ENCODE measurements at places on chromosomes 13 and 19.

DNA sequence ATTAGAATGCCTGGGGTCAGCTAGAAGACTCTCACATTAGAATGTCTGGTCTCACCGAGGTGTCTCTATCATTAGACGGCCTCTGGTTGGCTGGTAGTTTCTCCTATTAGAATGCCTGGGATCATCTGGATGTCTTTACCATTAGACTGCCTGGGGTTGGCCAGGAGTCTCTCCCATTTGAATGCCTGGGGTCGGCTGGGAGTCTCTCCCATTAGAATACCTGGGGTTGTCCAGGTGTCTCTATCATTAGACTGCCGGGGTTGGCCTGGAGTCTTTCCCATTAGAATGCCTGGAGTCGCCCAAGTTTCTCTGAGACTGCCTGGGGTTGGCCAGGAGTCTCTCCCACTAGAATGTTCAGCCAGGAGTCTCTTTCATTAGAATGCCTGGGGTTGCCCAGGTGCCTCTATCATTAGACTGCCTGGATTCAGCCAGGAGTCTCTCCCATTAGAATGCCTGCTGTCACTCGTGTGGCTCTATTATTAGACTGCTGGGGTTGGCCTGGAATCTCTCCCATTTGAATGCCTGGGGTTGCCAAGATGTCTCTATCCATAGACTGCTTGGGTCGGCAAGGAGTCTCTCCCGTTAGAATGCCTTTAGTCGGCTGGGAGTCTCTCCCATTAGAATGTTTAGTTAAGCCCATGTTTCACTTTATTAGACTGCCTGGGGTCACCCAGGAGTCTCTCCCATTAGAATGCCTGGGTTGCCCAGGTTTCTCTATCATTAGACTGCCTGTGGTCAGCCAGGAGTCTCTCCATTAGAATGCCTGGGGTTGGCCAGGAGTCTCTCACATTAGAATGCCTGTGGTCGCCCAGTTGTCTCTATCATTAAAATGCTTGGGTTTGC is 1467.8 kb downstream of the UQCRFS1 start:
- no peak for DNase-seq
- H3K36me3 ChIP-seq = peaks cover 17% of the 10 kb centered on the region
- H3K4me1 ChIP-seq = peaks cover 4% of the 10 kb centered on the region
- no peak overlapping the region for H3K4me3 ChIP-seq
- no peak overlapping the region for H3K27ac ChIP-seq

DNA sequence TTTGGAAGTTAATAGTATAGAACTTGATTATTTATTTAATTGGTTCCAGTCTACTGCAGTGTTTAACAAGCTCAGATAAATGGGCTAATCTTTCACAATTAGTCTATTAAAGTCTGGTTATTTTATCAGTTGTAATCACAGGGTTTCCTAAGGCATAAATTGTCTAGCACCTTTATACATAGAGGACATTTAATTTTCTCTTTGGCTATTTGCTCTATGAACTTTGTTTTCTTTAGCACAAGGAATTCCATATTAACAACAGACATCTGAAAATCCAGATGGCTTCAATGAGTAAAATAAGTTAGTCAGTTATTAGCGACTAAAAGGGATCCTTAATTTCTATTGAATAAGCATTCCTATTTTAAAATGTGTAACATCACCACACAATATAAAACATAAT is 1350.8 kb upstream of the SLC10A2 start:
- no peaks in the 10 kb centered on the region for H3K4me1 ChIP-seq
- H3K36me3 ChIP-seq = no peaks in the 10 kb centered on the region

DNA sequence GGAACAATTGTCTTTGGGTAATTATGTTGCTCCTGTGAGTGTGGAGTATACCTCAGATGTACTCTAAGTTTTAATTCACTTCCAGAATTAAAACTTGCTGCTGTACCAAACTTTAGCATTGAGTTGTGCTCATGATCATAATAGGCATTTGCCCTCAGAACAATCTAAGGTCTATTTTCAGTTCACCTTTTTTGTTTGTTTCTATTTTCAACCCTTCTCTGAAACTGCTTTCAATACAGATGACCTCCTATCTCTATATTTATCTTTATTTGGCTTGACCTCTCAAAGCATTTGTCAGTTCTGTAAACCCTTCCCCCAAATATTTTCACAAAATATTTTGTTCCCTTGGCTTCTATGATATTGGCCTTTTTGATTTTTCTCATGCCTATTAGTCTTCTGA is 873.0 kb downstream of the OLFM4 start:
- DNase-seq = no peak
- no peak overlapping the region for H3K27ac ChIP-seq
- no peaks in the 10 kb centered on the region for H3K36me3 ChIP-seq
- H3K27me3 ChIP-seq = no peaks in the 10 kb centered on the region

DNA sequence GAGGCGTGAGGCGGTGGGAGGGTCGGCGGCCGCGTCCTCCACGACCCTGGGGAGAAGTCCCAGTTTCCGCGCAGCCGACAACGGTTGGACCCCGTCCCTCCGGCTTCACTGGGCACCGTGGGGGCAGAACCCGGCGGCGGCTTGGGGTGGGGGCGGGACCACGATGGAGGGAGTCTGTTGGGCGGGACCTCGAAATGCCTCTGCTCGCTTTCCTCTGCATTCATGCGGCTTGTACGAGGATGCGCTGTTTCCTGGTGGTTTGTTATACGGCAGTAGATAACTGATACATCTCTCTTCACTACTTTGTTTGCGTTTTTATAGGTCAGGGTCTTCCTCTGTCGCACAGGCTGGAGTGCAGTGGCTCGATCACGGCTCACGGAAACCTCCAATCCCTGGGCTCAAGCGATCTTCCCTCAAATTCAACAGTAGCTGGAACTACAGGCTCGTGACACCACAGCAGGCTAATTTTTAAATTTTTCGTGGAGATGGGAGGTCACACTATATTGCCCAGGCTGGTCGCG is 24.6 kb upstream of the ZNF846 start:
- H3K27me3 ChIP-seq = peaks cover 7% of the 10 kb centered on the region
- H3K27ac ChIP-seq = peak overlapping the region; percentile 65
- H3K36me3 ChIP-seq = peaks cover 9% of the 10 kb centered on the region

DNA sequence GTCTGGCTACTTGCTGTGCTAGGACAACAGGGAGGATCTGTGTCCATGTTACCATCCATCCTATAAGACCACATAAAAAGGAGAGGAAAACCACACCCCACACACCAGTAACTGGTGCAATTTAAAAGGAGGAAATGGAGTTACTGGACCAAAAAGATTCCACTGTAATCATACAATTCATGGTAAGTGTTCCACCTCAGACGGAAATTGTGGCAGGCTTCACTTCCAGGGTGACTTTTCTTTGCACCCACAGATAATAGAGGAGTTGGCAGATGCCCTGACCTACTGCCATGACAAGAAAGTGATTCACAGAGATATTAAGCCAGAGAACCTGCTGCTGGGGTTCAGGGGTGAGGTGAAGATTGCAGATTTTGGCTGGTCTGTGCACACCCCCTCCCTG is 2.4 kb downstream of the AURKC start:
- H3K27ac ChIP-seq = no peak overlapping the region
- no peaks in the 10 kb centered on the region for H3K36me3 ChIP-seq
- no peaks in the 10 kb centered on the region for H3K27me3 ChIP-seq
- H3K4me3 ChIP-seq = no peak overlapping the region
- H3K4me1 ChIP-seq = peaks cover 5% of the 10 kb centered on the region

GRCh38 chr19:4606921-4607678 is 32.2 kb upstream of the TNFAIP8L1 start:
- no peaks in the 10 kb centered on the region for H3K36me3 ChIP-seq
- peaks cover 3% of the 10 kb centered on the region for H3K4me1 ChIP-seq
- no peak overlapping the region for H3K4me3 ChIP-seq

DNA sequence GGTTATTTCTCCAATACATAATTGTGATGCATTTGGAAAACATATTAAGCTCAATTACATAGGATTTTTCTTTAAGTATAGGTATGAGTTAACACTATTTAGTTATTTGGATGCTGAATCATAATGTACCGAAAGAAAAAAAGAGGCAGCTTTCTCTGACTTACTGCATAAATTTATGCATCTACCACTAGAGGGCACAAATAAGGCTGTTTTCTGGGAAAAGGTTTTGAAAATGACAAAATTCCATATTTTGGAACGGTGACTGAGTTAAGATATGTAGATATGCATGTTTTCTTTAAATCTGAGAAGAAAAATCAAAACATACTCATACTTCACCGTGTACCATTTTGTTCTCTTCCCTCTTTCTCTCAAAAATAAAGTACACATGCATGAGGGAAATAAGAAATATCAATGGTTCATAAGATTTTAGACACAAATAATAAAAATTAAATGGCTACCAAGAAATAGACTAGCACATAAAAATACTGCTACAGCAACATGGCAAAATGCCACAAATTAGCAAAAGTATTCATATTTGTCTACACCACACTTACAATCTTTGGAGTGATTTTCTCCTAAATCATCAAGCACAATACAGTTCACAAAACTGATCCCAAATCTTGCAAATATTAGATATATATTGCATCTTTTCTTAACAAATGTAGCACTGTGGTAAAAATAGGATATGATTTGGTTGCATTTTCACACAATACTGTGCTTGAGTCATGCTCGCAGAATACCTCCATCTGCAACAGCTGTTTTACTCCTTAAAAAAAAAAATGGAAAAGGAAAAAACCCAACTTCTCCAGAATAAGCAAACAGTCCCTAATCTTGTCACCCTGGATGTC is 260.0 kb downstream of the FGF14 start:
- H3K36me3 ChIP-seq = no peaks in the 10 kb centered on the region
- H3K27ac ChIP-seq = no peak overlapping the region
- H3K27me3 ChIP-seq = no peaks in the 10 kb centered on the region
- no peak overlapping the region for H3K4me3 ChIP-seq

GRCh38 chr13:89790696-89791095 is 1556.8 kb upstream of the MIR17HG start:
- no peak overlapping the region for H3K27ac ChIP-seq
- DNase-seq = no peak
- no peaks in the 10 kb centered on the region for H3K36me3 ChIP-seq
- no peaks in the 10 kb centered on the region for H3K4me1 ChIP-seq

- H3K27ac ChIP-seq = peak overlapping the region; percentile 100
- DNase-seq = peak; percentile 49
- H3K36me3 ChIP-seq = peaks cover 28% of the 10 kb centered on the region
- H3K27me3 ChIP-seq = peaks cover 34% of the 10 kb centered on the region
- peak overlapping the region; percentile 100 for H3K4me3 ChIP-seq
These were observed 3.5 kb downstream of the IER2 start for GRCh38 chr19:13153569-13154240.

DNA sequence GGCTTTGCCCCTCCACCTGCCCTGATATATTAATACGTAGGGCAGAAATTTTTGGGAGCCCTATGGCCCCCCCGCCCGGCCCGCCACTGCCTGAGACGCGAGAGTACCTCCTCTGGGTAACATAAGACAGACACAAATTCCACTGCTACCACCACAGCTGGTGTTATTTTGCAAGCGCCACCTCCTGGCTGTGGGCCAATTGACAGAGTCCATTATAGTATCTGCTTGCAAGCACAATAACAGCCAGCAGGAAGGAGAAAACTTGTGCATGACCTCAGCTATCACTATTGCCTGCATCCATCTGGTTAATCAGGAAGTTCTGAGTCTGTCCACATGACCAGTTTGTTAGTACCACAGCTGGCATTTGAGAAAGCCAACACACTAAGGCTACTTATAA is 25.3 kb upstream of the OR10H2 start:
- no peak for DNase-seq
- peaks cover 5% of the 10 kb centered on the region for H3K36me3 ChIP-seq
- no peak overlapping the region for H3K4me3 ChIP-seq
- H3K4me1 ChIP-seq = no peaks in the 10 kb centered on the region
- peaks cover 3% of the 10 kb centered on the region for H3K27me3 ChIP-seq
- no peak overlapping the region for H3K27ac ChIP-seq

GRCh38 chr19:13036366-13036976 is 41.2 kb downstream of the NFIX start:
- H3K4me3 ChIP-seq = no peak overlapping the region
- no peaks in the 10 kb centered on the region for H3K36me3 ChIP-seq
- H3K27me3 ChIP-seq = peaks cover 7% of the 10 kb centered on the region

- H3K27ac ChIP-seq = no peak overlapping the region
- H3K4me3 ChIP-seq = no peak overlapping the region
- H3K27me3 ChIP-seq = peaks cover 2% of the 10 kb centered on the region
- no peak for DNase-seq
- H3K36me3 ChIP-seq = no peaks in the 10 kb centered on the region
These were observed 209.9 kb downstream of the DCT start for GRCh38 chr13:94269557-94269956.

DNA sequence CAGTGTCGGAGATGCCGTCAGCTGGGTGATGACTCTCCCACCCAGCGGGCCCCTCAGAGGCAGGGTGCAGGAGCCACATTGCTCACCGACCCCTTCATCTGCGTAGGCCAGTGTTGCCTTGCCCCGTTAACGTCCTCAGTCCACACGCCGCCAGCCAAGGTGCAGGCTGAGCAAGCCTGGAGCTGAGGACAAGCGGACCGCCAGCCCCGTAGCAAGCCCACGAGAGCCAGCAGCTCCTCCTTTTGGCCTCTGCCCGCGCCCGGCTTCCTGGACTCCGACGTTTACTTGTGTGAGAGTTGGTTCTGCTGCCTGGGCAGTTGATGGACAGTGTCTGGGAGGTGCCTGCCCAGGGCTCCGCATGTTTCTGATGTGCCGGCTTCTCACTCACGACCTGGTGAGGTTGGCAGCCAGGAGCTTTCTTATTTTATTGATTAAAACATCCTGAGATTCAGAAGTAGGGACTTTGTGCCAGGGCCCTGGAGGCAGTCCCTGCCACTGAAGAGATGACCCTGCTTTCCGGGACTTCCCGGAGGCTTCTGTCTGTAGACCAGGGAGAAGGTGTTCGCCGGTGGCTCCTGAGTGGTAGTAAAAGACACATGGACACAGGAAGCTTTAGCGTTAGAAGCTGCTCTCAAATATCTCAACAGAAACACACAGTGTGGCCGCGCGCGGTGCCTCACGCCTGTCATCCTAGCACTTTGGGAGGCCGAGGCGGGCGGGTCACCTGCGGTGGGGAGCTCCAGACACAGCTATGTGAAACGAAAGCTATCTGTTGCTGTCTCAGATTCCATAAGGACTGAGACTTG is 5.8 kb downstream of the DAZAP1 start:
- peaks cover 36% of the 10 kb centered on the region for H3K4me1 ChIP-seq
- peaks cover 13% of the 10 kb centered on the region for H3K36me3 ChIP-seq
- peaks cover 22% of the 10 kb centered on the region for H3K27me3 ChIP-seq
- DNase-seq = no peak
- no peak overlapping the region for H3K4me3 ChIP-seq

GRCh38 chr19:46180701-46181387 is 32.8 kb downstream of the IGFL2 start:
- H3K27me3 ChIP-seq = peaks cover 2% of the 10 kb centered on the region
- no peak overlapping the region for H3K4me3 ChIP-seq
- peaks cover 4% of the 10 kb centered on the region for H3K4me1 ChIP-seq
- H3K36me3 ChIP-seq = peaks cover 3% of the 10 kb centered on the region
- H3K27ac ChIP-seq = peak overlapping the region; percentile 52

GRCh38 chr13:38582133-38582532 is 104.7 kb upstream of the FREM2 start:
- H3K36me3 ChIP-seq = no peaks in the 10 kb centered on the region
- no peaks in the 10 kb centered on the region for H3K4me1 ChIP-seq
- no peak overlapping the region for H3K4me3 ChIP-seq
- H3K27me3 ChIP-seq = no peaks in the 10 kb centered on the region

- no peak overlapping the region for H3K27ac ChIP-seq
- H3K4me1 ChIP-seq = no peaks in the 10 kb centered on the region
- H3K4me3 ChIP-seq = no peak overlapping the region
- peaks cover 14% of the 10 kb centered on the region for H3K27me3 ChIP-seq
These were observed 4.4 kb upstream of the TUBA3C start for GRCh38 chr13:19185865-19186645.

Data from endothelial cell (in vitro differentiated cells).